Foreskin fibroblast (primary cell): ENCODE measurements at places on chromosomes 3 and 15.

GRCh38 chr3:76949033-76949432, 90.9 kb upstream of the ROBO2 start:
- no peak for DNase-seq

GRCh38 chr15:48331796-48332641, 790 bp downstream of the DUT start:
- peak; percentile 76 for DNase-seq

DNA sequence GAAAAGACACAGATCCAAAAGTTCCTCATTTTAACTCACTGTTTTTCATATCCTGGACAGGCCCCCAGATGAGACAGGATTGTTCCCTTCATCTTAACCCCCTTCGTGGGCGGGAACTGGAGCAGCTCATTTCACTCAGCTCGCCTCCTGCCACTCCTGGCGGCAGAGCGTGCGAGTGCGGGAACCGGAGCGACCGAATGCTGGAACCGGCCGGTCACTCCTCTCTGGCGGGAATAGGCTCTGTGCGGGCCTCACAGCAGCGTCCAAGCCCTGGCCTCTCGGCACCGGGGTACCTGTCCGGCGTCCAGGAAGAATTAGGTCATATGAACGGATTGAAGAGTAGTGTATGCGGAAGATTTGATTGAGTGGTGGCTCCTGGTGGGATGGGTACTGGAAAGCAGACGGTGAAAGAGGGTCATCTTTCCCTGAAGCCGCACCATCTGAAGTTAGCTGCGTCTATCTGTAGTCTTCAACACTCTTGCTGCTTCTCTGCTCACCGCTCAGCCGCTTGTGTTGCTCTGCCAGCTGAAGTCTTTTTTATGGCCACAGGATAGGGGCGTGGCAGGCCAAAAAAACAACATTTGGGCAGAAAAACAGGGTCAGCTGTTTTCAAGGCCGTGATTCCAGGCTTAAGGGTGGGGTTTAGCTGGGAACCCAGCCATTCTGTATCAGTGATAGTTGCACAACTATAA, 42.3 kb upstream of the FXR1 start:
- DNase-seq, result no peak

DNA sequence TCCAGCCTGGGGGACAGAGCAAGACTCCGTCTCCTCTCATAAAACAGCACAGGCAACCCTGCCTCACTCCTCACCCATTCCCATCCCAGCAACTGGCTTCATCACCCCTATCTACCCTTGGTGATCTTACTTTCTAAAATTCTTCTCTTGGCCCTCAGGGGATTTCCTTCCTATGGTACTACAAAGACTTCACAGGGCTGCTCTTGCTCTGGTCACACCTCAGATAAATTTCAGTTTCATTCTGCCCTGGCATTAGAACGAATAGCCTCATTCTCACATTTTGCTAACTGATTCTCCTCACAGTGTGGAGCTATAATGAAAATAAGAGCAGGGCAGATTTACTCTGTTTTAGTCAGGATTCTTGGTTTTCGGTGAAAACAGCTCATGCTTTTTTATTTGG, 22.1 kb upstream of the CRBN start:
- no peak for DNase-seq

GRCh38 chr3:499001-499761, 302.6 kb downstream of the CHL1 start:
- DNase-seq, result no peak

DNA sequence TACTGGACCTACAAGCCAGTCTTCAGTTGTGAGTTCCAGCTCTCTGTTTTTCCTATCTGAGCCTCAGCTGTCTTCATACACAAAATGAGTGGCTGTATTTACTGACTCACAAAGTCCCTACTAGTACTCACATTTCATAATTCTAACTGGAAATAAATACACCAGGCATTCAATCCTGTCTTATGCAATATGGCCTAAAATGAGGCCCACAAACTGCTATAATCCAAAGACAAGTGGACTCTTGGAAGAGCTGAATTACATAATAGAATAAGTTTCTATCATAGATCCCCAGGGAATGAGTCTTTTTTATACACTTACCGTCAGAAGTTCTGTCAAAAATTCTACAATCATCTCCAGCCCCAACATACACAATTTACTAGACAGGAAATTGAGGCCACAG, 211.9 kb downstream of the LRRN1 start:
- DNase-seq, result no peak

GRCh38 chr3:115236496-115236895, 89.4 kb upstream of the ZBTB20 start:
- no peak for DNase-seq
